A549 (cell line): ENCODE measurements at places on chromosomes 7 and 10. TPM values are rescaled to one million over a fixed set of nuclear protein-coding genes. Genes with fewer than 3 reads are reported as not detected.

ZNF273 gene
- polyA plus RNA-seq, result 2.5 to 3.1 TPM (median 3.1 TPM) in 3 replicates

ZNF239 gene
- polyA plus RNA-seq, result 3.2 to 4.1 TPM (median 3.4 TPM) in 3 replicates

GCK gene
- polyA plus RNA-seq, result 0.12 TPM in 1 of 3 replicates, not detected in the others

SLC16A9 gene
- 0.04 to 0.05 TPM (median 0.04 TPM) in 3 replicates for polyA plus RNA-seq

CDK14 gene
- 0.07 to 0.23 TPM (median 0.08 TPM) in 3 replicates for polyA plus RNA-seq

FOXI2 gene
- polyA plus RNA-seq, result not detected in 3 replicates

RNF32 gene
- 1.3 to 1.8 TPM (median 1.4 TPM) in 3 replicates for polyA plus RNA-seq

PALS2 gene
- 16.2 to 19.8 TPM (median 16.4 TPM) in 3 replicates for polyA plus RNA-seq

EIF5AL1 gene
- polyA plus RNA-seq, result 1.5 to 5.7 TPM (median 4.1 TPM) in 3 replicates

AGR2 gene
- polyA plus RNA-seq, result 60.7 to 67.5 TPM (median 61.8 TPM) in 3 replicates

BTBD16 gene
- polyA plus RNA-seq, result 0.32 to 0.69 TPM (median 0.35 TPM) in 3 replicates

GPR22 gene
- not detected in 3 replicates for polyA plus RNA-seq

ZNF716 gene
- polyA plus RNA-seq, result not detected in 3 replicates

IL15RA gene
- 0.46 to 0.72 TPM (median 0.58 TPM) in 3 replicates for polyA plus RNA-seq

ODAD2 gene
- 0.08 TPM in 1 of 3 replicates, not detected in the others for polyA plus RNA-seq

LRGUK gene
- polyA plus RNA-seq, result 0.21 to 0.29 TPM (median 0.28 TPM) in 3 replicates

CTNNA3 gene
- not detected in 3 replicates for polyA plus RNA-seq

PPP1R9A gene
- polyA plus RNA-seq, result 4.9 to 5.8 TPM (median 5.0 TPM) in 3 replicates

IL6 gene
- polyA plus RNA-seq, result 2.8 to 4.4 TPM (median 2.9 TPM) in 3 replicates

GNA12 gene
- polyA plus RNA-seq, result 33.0 to 35.6 TPM (median 34.5 TPM) in 3 replicates

PDIA4 gene
- 161 to 175 TPM (median 174 TPM) in 3 replicates for polyA plus RNA-seq

PAPSS2 gene
- 29.0 to 32.9 TPM (median 32.8 TPM) in 3 replicates for polyA plus RNA-seq

CLDN3 gene
- polyA plus RNA-seq, result 2.0 to 2.6 TPM (median 2.0 TPM) in 3 replicates

HOXA4 gene
- polyA plus RNA-seq, result 2.1 to 3.0 TPM (median 2.3 TPM) in 3 replicates

HOXA2 gene
- polyA plus RNA-seq, result 1.3 to 1.5 TPM (median 1.4 TPM) in 3 replicates

SCART1 gene
- 0.32 to 0.42 TPM (median 0.37 TPM) in 3 replicates for polyA plus RNA-seq

GJD4 gene
- 0.05 TPM in 1 of 3 replicates, not detected in the others for polyA plus RNA-seq

ALOX5 gene
- 0.21 to 0.40 TPM (median 0.26 TPM) in 3 replicates for polyA plus RNA-seq

LBX1 gene
- not detected in 3 replicates for polyA plus RNA-seq

RBP4 gene
- polyA plus RNA-seq, result 5.6 to 6.2 TPM (median 6.0 TPM) in 3 replicates

ADAM22 gene
- polyA plus RNA-seq, result 0.29 to 0.53 TPM (median 0.52 TPM) in 3 replicates

GIMAP4 gene
- polyA plus RNA-seq, result not detected in 3 replicates

EFCAB10 gene
- 4.2 to 5.0 TPM (median 4.2 TPM) in 3 replicates for polyA plus RNA-seq

TRDMT1 gene
- 2.4 to 3.4 TPM (median 3.3 TPM) in 3 replicates for polyA plus RNA-seq

TSPAN33 gene
- 4.9 to 5.3 TPM (median 5.0 TPM) in 3 replicates for polyA plus RNA-seq

SAP25 gene
- polyA plus RNA-seq, result 0.24 to 0.37 TPM (median 0.26 TPM) in 3 replicates

CDHR1 gene
- polyA plus RNA-seq, result 0.03 to 0.10 TPM (median 0.09 TPM) in 3 replicates

UPK3B gene
- polyA plus RNA-seq, result 19.4 to 20.9 TPM (median 20.6 TPM) in 3 replicates

COL28A1 gene
- polyA plus RNA-seq, result 0.14 to 0.22 TPM (median 0.17 TPM) in 3 replicates

SLC35G1 gene
- polyA plus RNA-seq, result 11.9 to 13.0 TPM (median 12.9 TPM) in 3 replicates

CHRM2 gene
- polyA plus RNA-seq, result not detected in 3 replicates

LHFPL3 gene
- polyA plus RNA-seq, result not detected in 3 replicates

NCF1 gene
- polyA plus RNA-seq, result 0.04 TPM in 1 of 3 replicates, not detected in the others

LRIT1 gene
- polyA plus RNA-seq, result not detected in 3 replicates

PRPS1L1 gene
- not detected in 3 replicates for polyA plus RNA-seq

HUS1 gene
- polyA plus RNA-seq, result 18.0 to 21.0 TPM (median 19.4 TPM) in 3 replicates
